Caudate nucleus (tissue), 63 donors: ENCODE measurements at places on chromosomes 1 and 21.

GRCh38 chr21:43979654-43980053, 32.5 kb upstream of the TRAPPC10 start:
- no peak for DNase-seq

GRCh38 chr1:228972576-228972975, 237.3 kb downstream of the RHOU start:
- no peak for DNase-seq

DNA sequence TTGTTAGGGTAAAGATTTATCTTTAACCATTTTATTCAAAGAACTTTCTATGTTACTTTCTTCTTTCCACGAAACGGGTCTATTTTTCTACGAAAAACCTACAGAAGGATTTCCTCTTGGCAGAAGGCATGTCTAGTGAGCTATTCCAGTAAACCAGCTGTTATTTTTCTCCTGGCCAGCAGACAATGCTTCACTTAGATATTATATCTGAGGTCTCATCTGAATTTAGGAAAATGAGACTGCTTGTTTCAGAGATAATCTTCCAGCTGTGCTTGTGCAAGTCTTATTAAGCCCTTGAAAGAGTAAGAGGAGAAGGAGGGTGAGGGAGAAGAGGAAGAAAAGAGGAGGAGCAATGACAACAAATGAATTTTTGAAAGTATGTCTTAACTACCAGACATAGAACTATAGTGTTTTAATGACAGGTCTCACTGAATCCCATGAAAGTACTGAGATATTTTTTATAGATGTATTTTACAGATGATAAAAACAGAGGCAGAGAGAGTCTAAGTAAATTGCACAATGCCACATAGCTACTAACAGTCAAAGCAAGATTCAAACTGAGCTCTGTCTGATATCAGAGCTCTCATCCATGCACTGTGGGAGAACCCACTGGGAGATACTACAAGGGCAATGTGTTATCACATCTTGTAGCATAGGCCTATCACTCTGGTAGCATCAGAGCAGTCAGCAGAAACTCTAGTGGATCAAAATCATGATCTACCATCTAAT, 54.6 kb upstream of the SAMSN1 start:
- no peak for DNase-seq

- no peak for DNase-seq
These were observed 209.5 kb downstream of the TOMM20 start for GRCh38 chr1:234918961-234919761.

GRCh38 chr1:199226163-199226562, 587.3 kb downstream of the PTPRC start:
- DNase-seq, result no peak

- no peak for DNase-seq
These were observed 82.0 kb downstream of the TGFBR3 start for GRCh38 chr1:91803847-91804545.

DNA sequence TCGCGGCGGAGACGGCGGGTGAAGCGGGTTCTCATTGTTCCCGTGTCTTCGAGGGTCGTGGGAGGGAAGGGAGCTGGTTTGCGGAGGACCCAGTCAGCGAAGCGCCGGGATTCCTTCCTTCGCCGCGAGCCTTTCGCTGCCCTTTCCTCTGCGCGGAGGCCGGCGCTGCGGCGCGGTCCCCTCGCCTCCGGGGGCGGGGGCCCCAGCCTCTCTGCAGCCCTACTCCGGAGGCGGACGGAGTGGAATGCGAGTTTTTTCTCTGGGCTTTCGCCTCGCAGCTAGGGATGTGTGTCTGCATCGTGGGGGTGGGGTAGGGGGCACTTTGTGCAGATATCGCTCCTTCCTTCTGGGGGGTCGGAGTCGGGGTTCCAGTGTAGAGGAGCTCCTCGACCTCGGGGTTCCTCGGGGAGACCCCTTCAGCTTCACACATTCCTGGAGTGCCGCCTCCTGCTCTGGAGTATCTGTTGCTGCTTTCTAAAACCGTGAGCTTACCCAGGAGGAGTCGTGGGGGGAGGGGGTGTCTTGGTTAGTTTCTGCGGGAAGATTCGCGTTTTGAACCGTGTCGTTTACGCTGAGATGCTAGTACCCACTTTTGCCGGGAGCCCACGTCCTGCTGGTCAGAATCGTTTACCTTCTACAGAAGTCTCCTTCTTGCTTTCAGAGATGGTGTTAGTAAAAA, 595 bp downstream of the RNF2 start:
- peak; percentile 20 for DNase-seq

DNA sequence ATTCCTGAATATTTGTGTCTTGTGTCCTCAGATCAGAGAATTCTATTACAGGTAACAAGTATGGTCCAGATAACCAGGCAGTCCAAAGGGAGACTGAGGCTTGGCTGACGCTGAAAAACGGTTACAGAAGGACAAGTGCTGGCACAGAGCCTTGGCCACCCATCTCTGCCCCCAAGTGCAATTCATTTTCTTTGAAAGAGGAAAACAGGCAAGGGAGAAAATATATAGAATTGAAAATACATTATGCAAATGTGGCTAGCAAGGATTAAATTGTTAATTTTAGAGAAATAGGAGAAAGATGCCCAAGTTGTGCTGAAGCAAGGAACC, 1.2 kb downstream of the SORT1 start:
- DNase-seq, result no peak

- DNase-seq, result no peak
These were observed 462.1 kb upstream of the C1orf87 start for GRCh38 chr1:60535713-60536112.

- DNase-seq, result no peak
These were observed 68.4 kb downstream of the POU2F1 start for GRCh38 chr1:167289075-167289442.

- no peak for DNase-seq
These were observed 89.0 kb downstream of the TBX19 start for GRCh38 chr1:168369655-168370054.

DNA sequence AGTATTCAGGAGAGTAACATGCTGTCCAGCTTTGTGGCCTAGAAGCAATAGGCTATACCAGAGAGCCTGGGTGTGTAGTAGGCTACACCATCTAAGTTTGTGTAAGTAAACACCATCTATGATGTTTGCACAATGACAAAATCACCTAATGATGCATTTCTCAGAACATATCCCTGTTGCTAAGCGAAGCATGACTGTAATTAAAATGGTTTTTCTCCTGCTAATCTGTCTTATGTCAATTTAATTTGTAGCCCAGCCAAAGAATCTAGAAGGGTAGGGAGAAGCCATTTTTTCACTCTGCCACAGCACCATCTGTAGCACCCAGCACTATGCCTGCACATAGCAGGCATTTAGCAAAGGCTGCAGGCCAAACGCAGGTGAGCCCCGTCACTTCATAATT, 2.0 kb upstream of the TTC24 start:
- no peak for DNase-seq

DNA sequence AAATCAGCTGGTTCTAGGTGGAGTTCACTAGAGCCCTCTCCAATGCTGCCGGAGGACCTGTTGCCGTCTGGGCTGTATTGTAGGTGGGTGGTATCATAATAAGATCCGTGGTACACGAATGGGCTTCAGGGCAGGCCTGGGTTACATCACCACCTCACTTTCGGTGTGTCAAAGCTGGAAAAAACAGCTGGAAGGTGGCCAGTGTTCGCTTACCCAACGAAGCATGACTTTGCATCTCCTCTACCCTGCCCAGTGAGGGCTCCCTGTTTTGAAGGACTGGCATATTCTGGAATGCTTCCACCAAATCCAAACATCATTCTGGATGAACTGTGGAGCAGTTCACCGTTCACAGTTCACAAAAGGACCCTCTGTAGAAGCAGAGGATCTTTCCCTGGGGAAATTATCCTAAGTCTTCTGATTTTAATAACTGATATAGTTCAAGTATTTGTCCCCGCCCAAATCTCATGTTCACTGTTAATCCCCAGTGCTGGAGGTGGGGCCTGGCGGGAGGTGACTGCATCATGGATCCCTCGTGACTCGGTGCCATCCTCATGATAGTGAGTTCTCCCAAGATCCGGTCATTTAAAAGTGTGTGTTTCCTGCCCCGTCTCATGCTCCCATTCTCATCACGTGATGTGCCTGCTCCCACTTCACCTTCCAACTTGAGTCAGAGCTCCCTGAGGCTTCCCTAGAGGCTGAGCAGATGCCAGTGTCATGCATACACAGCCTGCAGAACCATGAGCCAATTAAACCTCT, 429.0 kb downstream of the KIF26B start:
- no peak for DNase-seq

- DNase-seq, result no peak
These were observed 45.9 kb downstream of the SPSB1 start for GRCh38 chr1:9338397-9339246.

- DNase-seq, result no peak
These were observed 58.6 kb downstream of the TLR5 start for GRCh38 chr1:223084464-223084866.

DNA sequence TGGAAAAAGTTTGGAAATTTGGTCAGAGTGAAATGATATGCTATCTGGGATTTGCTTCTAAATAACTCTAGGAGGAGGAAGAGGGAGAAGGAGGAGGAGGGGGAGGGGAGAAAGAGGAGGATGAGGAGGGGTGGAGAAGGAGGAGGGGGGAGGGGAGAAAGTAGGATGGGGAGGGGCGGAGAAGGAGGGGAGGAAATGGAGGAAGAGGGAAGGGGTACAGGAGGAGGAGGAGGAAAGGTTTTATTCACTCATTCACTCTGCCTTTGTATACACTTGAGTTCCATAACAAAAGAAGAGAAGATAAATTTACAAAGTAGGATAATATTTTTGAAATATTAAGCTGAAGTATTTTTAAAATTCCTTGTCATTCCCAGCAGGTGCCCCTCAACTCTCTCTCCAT, 6.3 kb upstream of the VPS26C start:
- no peak for DNase-seq

GRCh38 chr1:242692988-242693387, 168.5 kb upstream of the PLD5 start:
- DNase-seq, result no peak
